ENCODE measurements at places on chromosomes 5 and 9.
A peak's percentile ranks its signal among the peaks of the same experiment; 100 is the strongest.

GRCh38 chr5:169197343-169197742 lies 103.6 kb downstream of the SLIT3 start:
- DNase-seq, result no peak

DNA sequence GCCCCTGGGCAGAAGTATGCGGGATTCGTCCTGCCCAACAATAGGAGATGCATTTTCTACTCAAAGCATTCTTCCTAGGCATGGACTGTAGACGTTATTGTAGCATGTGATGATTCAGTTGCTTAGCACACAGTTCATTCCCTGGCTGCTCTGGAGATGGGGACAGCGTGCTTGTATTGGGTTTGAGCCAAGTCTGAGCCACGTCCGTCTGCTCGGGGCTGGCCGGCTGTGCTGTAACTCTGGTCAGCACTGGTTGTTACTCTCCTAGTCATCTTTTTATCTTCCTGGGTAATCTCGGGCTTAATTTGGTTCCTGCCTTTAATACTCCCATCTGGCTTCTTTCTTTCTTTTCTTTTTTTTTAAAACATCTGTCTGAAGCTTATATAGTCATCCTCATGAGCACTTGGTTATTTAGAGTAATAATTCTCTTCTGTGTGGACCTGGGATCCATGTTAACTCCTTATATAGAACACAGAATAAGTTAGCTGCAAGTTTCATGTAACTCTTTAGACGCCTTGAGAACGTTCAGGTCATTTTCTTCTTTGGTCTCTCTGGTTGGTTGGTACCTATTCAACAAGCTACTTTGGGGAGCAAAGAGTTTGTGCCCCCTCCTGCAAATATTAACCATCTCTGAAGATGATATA lies 118.8 kb upstream of the RPS23 start:
- DNase-seq, result no peak

GRCh38 chr5:97043511-97043910 lies 98.9 kb downstream of the LIX1 start:
- DNase-seq, result no peak

DNA sequence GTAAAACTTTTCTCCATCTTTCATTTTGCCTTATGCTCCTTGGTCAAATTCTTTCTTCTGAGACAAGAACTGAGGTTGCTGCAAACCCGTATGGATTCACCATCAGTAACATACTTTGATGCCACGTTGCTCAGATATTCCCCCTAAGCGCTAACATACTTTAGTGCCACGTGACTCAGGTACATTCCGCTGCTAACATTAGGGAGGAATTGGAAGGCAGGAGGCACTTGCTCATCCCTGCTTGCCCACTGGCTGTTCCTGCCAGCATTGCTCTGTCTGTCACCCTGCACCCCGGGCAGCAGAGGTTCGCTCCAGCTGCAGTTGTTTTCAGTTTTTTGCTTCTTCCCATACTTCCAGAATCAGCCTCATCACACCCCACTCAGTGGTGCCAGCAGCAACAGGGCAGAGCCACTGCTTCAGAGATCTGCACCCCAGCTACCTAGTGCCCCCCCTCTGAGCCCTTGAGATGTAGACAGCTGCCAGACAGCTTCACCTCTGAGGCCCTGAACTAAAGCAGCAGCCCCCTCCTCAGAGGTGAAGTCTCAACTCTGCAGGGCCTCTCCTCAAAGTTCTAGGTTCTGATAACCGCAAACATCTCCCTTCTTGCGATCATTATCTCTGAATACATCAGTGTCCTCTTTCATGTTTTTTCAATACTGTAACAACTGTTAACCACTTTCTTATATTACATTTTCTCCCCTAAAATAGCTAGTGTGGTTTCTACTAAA lies 228.0 kb upstream of the KIF2A start:
- DNase-seq, result no peak

- DNase-seq, result no peak
Measured at GRCh38 chr5:81014348-81014747, 54.2 kb downstream of the RASGRF2 start.

DNA sequence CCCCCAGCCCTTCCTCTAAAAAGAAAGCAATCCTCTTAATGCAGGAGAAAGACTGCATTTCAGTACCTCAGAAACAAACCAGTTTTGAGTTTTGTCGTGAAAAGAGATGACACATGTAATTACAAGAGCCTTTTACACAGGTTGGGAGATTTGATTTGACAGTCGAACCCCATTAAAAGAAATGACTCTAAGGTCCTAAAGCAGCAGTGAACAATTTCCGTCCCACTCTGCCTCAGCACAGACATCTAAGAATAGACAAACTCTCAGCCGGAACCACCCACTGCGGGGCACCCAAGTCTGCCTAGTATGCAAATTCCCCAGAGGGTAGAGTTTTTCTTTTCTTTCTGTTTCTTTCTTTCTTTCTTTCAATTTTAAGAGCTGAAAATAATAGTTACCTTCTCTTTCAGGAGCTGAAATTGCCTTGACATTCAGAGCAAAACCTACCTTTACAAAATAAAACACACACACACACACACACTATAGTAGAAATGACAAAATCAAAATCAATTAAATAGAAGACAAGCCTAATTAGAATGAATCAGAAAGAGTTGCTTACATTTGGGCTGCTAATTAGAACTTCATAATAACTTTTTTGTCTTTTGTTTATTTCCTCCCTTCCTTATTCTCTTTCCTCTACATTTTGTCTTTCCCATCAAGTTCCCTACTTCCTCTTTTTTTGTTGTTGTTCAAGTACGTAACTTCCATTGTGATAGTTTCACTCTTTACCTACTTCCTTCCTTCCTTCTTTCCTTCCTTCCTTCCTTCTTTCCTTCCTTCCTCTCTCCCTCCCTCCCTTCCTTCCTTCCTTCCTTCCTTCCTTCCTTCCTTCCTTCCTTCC lies 65.1 kb downstream of the BASP1 start:
- no peak for DNase-seq

DNA sequence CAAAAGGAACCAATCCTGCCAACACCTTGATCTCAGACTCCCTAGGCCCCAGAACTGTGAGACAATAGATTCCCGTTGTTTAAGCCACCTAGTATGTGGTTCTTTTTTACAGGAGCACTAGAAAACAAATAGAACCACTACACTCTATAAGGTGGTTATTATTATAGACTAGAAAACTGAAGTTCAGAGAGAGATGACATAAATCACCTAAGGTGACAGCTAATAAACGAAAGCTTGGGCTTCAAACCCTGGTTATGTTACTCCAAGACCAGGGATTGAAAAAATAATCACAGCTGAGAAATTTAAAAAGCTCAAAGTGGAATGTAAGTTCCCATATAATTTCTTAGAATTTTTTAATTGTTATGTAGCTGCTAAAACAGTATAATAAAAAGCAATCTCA lies 716.2 kb upstream of the DMAC1 start:
- no peak for DNase-seq

GRCh38 chr5:9166202-9167112 lies 379.4 kb downstream of the SEMA5A start:
- no peak for DNase-seq

- DNase-seq, result peak; percentile 9
Measured at GRCh38 chr5:88602584-88602983, 280.4 kb downstream of the MEF2C start.

GRCh38 chr5:161030229-161030628 lies 178.2 kb upstream of the ATP10B start:
- no peak for DNase-seq

DNA sequence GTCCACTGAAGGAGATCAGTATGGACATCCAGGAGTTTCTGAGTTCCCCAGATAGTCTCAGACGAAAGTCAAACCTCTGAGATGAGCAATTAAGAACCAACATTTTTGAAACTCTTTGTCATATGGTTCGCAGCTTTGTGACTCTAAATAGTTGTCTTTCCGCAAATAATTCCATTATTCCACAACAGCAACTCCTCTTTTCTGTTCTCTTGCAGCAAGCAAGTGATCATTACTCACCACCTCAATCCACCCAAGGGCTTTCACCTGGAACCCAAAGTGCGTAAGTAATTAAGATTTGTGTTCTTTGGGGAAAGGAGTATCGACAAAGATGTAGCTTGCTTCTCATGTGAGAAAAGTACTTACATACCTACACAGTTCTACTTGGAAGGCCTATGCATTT lies 15.6 kb downstream of the MTX3 start:
- DNase-seq, result no peak

DNA sequence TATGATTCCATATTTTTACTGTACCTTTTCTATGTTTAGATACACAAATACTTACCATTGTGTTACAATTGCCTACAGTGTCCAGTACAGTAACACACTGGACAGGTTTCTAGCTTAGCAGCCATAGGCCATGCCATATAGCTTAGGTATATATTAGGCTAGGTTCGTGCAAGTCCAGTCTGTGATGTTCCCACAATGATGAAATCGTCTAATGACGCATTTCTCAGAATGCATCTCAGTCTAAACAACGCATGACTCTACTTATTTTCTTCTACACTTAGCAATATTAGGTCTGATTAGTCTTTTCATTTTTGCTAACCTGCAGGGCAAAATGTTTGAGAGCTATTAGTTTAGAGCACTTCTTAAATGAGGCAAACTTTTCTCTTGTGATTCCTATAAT lies 22.7 kb downstream of the OR2S2 start:
- DNase-seq, result no peak

DNA sequence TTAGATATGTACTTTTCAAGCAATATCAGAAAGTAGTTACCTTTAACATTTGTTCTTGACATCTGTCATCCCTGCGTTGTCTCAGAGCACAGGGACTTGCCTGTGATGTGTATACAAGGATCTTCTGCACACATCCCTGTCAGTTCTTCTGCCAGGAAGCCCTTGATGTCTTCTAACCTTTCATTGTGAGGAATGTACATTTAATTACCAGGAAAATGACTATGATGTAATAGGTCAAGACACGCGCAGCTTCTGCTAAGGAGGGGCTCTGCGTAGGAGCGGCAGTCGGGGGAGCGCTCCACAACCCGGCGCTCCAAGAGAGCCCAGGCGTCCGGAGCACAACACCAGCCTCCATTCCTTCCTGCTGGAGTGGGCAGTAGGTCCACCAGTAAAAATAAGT lies 119.7 kb downstream of the IRX2 start:
- DNase-seq, result no peak

- DNase-seq, result no peak
Measured at GRCh38 chr5:133390416-133391353, 221.7 kb downstream of the FSTL4 start.

DNA sequence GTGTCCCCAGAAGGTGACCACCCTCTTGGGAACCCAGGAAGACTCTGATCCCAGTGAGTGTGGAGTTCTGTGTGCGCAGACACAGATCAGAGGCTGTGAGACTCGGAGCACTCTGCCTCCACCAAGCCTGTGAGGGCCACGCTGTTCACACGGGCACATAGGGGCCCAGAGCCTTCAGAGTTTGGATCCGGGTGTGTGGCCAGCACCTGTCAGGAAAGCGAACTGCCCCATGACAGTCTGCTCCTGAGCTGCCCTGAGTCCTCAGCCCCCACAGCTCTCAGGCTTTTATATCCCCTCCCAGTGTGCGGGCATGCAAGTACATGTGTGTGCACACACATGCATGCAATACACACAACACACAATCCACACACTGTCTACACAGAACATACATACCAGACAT lies 161.8 kb upstream of the IRX2 start:
- no peak for DNase-seq

DNA sequence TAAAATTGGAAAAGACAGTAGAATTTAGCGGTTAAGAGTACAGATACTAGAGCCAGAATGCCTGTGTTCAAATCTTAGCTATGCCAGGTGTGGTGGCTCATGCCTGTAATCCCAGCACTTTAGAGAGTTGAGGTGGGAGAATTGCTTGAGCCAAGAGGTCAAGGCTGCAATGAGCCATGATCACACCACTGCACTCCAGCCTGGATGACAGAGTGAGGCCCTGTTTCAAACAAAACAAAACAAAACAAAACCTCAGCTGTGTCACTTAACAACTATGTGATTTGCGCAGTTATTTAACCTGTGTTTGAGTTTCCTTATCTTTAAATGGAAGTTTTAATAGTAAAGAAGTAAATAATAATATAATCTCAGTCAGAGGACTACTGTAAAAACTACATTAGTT lies 68.3 kb downstream of the TBCA start:
- no peak for DNase-seq

DNA sequence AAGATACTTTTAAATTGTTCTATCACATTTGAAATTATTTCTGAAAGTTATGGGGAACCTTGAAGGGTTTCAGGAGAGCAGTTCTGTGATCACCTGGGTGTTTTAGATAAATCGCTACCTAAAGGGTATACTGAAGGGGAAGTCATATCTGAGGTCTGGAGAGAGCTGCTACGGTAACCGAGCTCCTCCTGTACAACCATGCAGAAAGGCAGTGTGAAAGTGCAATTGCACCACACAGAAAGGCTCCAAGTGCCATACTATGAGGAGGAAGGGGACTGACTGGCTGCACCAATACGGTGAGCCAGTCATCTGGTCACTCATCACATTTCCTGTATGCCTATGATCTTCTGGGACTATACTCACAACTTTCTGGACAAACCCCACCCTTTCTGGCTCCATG lies 241.4 kb upstream of the SLC24A2 start:
- no peak for DNase-seq

GRCh38 chr5:10913841-10914240 lies 152.8 kb upstream of the DAP start:
- no peak for DNase-seq

- DNase-seq, result no peak
Measured at GRCh38 chr5:105903069-105903468, 1767.7 kb downstream of the EFNA5 start.

- DNase-seq, result no peak
Measured at GRCh38 chr5:91690921-91691320, 307.8 kb upstream of the ARRDC3 start.

DNA sequence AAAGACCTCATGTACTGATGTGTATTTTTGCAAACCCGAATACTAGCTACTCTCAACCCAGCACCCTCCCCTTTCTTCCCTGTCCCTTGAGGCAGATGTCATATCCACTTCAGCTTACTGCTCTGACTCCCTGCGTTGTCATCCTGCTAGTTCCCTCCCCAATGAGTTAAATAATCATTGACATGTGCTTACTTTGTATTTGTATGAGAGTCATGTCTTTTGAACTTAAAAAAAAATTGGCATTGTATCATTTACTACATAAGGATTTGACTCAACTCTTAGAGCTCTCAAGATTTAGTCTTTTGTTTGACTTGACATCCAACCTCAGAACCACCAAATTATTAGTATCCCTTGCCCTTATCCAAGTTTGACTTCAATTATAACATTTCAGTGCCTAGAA lies 219.7 kb upstream of the TUT7 start:
- DNase-seq, result no peak

DNA sequence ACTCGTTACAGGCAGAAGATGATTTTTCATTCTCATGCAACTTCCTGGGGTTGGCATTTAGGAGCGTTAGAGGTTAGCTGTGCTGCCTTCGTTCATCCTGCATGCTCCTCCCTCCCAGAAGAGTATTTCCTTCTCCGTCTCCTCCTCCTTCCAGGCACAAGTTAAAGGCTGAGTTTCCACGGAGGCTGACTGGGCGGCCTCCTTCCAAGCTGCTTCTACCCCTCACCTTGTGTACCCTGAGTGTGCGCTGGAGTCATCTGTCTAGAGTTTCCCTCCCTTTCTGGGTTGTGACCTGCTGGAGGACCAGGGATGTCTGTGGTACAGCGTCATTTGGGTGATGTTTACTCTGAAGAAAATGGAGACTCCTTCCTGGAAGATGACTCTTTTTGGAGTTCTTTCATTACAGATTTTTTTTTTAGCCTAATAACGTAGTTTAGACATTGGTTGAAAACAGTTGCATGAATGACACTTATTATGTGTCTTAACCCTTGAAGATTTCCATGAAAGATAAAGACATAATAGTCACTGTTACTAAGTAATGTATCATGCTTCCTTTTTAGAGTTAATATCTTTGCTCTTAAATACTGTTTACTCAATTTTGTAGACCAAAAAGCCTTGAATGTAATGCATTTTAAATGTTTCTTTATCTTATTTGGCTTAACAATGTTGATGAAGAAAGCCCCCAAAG lies 146.9 kb downstream of the TENT4A start:
- no peak for DNase-seq

All from stimulated activated CD8-positive, alpha-beta memory T cell treated with anti-CD3 and anti-CD28 coated beads, Interleukin-2, amount 100 ng/mL, for 48 hours (primary cell).